Stimulated activated CD8-positive, alpha-beta memory T cell treated with anti-CD3 and anti-CD28 coated beads, Interleukin-4, amount 100 ng/mL, for 1 hour (primary cell): ENCODE measurements at places on chromosomes 7 and 10.

- no peak for DNase-seq
Measured at GRCh38 chr7:83835424-83835823, 186.5 kb upstream of the SEMA3E start.

- no peak for DNase-seq
Measured at GRCh38 chr7:105621617-105622016, 40.3 kb upstream of the EFCAB10 start.

DNA sequence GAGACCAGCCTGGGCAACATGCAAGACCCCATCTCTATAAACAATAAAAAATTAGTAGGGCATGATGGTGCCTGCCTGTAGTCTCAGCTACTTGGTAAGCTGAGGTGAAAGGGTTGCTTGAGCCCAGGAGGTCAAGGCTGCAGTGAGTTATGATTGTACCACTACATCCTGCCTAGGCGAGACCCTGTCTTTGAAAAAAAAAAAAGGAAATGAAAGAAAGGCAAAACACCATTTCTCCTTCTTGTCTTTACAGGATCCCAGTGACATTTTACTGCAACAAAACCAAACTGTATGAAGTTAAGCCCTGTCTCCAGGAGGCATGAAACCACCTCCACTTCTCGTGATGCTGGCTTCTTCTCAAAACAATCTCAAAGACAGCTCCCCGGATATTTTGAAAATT lies 29.9 kb upstream of the PBLD start:
- DNase-seq, result no peak

DNA sequence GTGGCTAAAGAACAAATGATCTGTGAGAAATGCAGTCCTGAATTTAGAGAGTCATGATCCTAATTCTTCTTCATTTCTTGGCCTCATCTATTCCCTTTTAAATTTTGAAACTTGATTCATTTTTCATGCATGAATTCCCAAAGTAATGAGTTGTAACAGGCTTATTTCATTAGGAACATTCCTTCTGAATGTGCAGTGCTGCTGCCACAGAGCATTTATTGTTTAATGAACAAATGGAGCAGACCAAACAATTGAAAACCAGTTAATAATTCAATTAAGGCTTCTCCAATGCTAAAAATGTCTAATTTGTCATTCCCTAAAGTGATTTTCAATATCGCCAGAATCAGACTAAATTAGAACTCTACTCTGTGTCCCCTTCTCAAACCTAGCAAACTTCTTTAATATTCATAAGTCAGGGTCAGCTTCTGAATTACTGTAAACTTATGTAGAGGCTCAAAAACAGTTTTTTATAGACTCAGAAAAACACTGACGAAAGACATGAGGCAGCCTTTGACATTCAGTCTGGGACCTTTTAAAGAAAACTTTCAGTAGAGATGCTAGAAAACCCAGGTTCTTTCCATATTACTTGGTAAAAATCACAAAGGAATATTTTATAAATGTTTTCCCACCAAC lies 14.5 kb downstream of the LSMEM1 start:
- DNase-seq, result no peak

- no peak for DNase-seq
Measured at GRCh38 chr7:138483531-138483930, 23.5 kb downstream of the TRIM24 start.

- no peak for DNase-seq
Measured at GRCh38 chr10:15237351-15237750, 68.9 kb upstream of the NMT2 start.

DNA sequence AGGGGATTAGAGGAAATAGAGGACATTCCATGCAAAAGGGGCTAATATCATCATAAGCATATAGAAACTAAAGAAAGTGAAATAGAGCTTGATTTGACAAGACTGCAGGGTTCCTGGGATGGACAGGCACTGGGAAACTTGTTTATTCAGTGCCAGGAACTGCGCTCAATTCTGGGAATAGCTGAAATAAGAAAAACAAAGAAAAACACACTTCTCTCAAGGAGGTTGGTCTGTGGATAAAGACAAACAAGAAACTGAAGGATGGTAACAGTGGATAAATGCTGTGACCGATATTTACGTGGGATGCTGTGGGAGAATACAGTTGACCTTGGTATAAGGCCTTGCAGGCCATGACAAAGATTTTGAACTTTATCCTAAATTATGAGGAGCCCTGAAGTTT lies 40.9 kb upstream of the ANLN start:
- DNase-seq, result no peak

DNA sequence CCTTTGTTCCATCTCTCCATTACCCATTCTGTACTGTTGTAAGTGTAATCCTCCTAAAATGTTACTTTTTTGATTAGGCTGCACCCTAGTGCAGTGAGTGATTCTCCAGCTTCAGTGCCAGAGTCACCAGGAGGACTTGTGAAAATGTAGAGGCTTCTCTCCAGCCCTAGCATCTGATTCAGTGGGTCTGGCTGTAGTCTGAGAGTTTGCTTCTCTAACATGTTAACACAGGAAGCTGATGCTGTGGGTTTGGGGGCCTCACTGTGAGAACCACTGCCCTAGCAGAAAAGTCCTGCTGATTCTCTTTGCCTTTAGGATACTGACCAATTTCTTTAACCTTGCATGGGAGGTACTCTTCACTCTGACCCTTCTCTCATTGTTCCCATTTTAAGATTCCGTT lies 24.4 kb downstream of the CSGALNACT2 start:
- no peak for DNase-seq

DNA sequence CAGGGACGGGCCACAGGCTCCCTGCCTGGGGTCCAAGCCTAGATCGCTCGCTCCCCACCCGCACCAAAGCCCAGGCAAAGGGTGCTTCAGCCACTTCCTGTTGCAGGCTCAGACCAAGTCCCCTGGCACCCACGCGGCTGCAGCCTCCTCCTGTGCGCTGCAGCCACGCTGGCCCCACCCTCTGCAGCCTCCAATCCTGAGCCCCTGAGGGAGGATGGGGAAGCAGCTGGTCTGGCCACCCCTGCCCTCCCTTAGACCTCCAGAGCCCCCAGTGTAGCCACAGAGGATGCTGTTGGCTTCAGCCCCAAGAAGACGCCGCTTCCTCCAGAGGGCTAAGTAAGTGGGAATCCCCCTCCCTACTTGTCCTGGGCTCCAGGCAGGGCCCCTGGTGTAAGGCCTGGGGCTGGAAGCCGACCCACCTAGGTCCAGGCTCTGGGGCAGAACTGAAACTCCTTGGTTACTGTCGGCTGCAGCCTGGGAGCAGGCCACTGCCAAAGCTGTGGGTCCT lies 9.4 kb downstream of the LIMK1 start:
- DNase-seq, result no peak

DNA sequence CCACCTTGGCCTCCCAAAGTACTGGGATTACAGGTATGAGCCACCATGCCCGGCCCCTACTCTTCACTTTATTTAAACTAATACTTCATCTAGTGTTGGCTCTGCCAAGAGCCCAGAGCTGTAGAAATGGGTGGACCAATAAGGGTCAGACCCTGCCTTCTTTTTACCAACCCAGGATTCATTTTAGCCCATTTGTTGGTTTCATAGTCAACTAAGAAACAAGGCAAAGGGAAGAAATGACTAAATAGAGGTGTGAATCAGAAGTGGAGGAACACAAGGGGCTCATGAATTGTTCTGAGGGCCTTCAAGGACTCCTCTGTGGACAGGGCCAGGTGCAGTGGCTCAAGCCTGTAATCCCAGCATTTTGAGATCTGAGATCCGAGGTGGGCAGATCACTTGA lies 1.1 kb downstream of the ANKRD2 start:
- no peak for DNase-seq

DNA sequence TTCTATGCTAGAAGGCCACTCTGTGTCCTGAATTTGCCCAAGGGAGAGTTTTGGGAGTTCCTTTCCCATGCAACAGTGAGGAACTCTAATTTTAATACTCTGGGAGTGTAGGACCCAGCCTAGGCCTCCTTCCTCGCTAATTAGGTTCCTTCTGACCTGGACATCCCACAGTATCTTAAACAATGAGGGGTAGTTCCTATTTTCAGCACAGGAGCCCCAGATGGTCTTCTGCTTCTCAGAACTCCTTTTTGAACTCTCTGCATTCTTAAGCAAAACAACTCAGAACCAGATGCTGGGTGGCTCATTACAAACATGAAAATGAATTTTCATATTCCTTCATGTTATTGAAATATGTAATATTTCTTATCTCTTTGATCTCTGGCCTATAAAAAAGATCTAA lies 116.9 kb downstream of the LRMDA start:
- no peak for DNase-seq

- DNase-seq, result no peak
Measured at GRCh38 chr10:4450981-4451908, 374.8 kb upstream of the AKR1E2 start.

DNA sequence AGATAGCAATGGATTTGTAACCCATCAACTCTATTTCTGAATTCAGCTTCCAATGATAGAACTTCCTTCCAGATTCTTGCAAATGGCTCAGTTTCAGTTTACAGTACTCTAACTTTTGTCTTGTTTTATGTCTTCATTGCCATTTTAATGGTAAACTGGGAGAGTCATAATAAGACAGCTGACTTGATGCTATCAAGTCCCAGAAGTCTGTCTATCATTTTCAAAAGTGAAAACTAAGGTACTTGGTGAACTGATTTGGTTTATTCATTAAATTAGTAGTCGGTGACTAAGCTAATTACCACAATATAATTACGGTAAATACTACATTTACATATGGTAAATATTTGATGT lies 25.0 kb downstream of the RTKN2 start:
- DNase-seq, result no peak

GRCh38 chr7:133775201-133775600 lies 351.9 kb upstream of the LRGUK start:
- no peak for DNase-seq

GRCh38 chr10:62818426-62819011 lies 2.4 kb upstream of the EGR2 start:
- DNase-seq, result no peak

- no peak for DNase-seq
Measured at GRCh38 chr7:108382932-108383331, 73.3 kb downstream of the NRCAM start.

GRCh38 chr7:40306596-40306995 lies 171.8 kb downstream of the SUGCT start:
- DNase-seq, result no peak

DNA sequence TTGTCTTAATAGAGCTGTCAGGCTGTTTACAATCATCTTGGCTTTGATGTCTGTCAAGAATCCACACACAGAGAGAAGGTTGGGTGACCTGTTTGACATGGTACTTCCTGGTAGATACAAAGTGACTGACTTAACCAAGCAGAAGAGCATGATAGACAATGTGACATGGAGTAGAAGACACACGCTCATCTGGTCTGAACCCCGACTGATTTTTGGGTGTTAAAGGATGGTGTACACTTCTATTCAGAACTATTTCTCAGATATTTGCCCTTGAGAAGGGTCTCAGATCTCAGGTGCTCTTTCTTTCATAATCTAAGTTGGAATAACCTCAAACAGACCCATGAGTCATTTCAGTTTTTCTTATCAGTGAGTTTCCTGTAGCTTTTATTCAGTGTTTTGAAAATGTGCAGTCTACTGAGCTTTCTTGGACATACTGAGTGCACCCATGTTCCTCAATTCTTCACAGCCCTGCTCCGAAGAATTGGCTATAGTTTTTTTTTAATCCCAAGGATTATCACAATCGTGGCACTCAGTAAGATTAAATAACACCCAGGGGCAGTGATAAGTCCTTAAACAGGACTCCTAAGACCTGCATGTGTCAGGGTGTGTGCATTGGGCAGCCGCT lies 46.4 kb upstream of the NXPH1 start:
- DNase-seq, result no peak

GRCh38 chr10:105398202-105398601 lies 757.1 kb downstream of the SORCS3 start:
- no peak for DNase-seq

DNA sequence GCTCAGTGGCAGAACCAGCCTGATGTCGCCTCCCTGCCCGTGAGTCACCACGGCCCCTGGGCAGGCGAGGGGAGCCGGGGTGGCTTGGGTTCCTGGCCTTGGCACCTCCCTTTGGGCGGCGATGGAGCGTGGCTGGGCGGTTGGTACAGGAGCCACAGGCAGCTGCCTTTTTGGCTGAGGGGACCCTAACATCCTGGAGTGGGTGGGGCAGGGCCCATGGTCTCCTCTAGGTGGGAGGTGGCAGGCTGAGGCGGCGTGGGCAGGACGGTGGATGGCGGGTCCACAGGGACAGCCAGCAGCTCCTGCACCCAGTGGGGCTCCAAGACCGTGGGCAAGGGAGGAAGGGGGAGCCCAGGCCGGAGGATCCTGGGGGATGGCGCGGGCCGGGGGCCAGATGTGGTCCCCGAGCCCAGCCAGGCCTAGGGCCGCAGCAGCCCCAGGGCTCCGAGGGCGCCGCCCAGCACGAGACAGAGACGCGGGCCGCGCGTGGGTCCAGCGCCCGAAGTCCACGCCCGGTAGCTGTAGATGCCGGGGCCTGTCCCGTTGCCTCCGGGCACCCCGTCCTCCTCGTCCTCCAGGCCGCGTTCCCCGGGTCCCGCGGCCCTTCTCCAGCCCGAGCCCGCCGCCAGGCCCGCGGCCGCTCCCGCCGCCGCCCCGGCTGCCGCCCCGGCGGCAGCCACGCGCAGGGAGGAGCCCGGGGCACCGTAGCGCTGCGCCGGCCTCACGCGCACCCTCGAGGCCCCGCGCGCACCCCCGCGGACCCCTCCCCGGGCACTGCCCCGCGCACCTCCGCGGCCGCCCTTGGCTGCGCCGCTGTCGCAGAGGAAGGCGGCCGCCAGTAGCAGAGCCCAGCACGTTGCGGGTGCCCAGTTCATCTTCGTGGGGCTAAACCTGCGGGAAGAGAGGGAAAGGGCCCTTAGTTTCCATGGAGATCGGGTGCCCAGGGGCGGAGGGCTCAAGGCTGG lies 1.3 kb downstream of the SPRN start:
- DNase-seq, result no peak

DNA sequence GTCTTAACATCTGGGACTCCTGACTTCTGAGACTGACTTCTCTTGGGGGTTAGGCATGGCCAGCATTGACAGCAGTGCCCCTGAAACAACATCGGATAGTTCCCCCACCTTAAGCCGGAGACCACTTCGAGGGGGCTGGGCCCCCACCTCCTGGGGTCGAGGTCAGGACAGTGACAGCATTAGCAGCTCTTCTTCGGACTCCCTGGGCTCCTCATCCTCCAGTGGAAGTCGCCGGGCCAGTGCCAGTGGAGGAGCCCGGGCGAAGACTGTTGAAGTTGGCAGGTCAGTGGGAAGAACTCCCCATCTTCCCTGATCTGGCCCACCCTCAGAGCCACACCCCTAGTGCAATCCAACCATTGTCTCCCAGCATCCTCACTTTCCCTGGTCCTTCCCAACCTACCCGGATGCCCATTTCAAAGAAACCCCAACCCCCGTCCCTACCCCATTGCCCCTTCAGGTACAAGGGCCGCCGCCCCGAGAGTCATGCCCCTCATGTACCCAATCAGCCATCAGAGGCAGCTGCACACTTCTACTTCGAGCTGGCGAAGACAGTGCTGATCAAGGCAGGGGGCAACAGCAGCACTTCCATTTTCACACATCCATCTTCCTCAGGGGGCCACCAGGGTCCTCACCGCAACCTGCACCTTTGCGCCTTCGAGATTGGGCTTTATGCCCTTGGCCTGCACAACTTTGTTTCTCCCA lies 12.1 kb downstream of the ZSWIM8 start:
- no peak for DNase-seq

- no peak for DNase-seq
Measured at GRCh38 chr7:104286839-104287238, 41.6 kb upstream of the LHFPL3 start.
